ENCODE measurements at places on chromosomes 3 and 15. TPM values are rescaled to one million over a fixed set of nuclear protein-coding genes. Genes with fewer than 3 reads are reported as not detected.

Gene GLDN
- total RNA-seq = 5.3 TPM

DNA sequence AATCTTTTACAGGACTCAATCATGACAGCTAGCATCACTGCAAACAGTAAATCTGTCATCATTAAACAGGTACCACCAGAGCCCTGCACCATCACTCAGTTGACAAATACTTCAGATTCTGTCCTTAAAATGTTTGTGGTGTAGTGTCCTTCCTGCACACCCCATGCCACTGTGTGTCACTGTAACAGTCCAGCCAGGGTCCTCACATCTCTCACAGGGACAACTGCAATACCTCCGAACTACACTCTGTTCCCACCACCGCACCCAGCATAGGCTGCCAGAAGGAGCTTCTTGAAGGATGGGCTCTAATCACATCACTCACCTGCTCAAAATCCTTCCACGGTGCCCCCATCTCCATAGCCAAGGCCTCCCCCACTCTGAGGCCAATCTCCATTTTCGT, 90.2 kb upstream of the FGF12 start:
- H3K27ac ChIP-seq = no peak overlapping the region
- H3K4me1 ChIP-seq = no peaks in the 10 kb centered on the region
- H3K4me3 ChIP-seq = no peak overlapping the region

Gene KNL1
- total RNA-seq = 71.7 TPM

DNA sequence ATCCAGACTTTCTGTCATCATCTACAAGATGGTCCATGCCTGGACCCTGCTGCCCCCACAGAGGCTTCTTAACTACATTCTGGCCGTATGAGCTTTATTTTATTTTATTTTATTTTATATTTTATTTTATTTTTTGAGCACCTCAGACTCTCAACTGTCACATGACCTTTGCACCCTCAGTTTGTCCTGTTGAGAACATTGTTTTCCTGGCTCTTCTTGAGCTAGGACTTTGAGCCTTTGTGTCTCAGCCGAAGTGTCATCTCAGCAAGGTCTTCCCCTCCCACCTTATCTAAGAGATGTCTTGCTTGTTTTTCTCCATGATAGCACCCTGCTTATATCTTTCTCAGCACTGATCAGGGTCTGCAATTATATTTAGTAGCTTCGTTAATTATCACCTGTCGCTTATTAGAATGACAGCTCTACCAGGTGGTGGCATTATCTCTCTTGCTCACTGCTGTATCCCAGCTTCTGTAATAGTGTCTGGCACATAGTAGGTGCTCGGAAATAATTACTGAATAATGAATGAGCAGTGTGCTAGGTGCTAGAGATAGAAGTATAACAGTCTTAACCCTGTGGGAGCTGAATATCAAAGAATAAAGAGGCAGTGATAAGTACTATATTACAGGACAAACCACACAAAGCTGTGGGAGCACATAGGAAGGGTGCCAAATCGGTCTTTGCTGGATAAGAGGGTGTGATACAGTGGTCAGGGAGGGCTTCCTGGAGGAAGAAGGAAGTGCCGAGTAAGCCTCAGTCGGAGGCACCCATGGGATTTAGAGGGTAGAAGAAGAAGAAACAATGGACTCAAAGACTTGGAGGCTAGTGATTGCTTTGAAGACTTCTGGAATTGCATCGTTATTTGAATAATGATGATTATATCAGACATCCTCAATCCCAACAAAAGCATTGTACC, 136.2 kb downstream of the ITPR1 start:
- no peak overlapping the region for H3K4me3 ChIP-seq
- H3K4me1 ChIP-seq = no peaks in the 10 kb centered on the region
- H3K36me3 ChIP-seq = no peaks in the 10 kb centered on the region
- no peaks in the 10 kb centered on the region for H3K27me3 ChIP-seq
- H3K27ac ChIP-seq = no peak overlapping the region

- H3K4me1 ChIP-seq = peaks cover 6% of the 10 kb centered on the region
- no peaks in the 10 kb centered on the region for H3K27me3 ChIP-seq
- H3K36me3 ChIP-seq = no peaks in the 10 kb centered on the region
- no peak overlapping the region for H3K27ac ChIP-seq
- H3K4me3 ChIP-seq = no peak overlapping the region
- no peak for DNase-seq
These were observed 965.3 kb upstream of the CFAP20DC start for GRCh38 chr3:60015032-60015705.

GRCh38 chr3:197149528-197149927, 119.9 kb upstream of the MELTF start:
- peaks cover 3% of the 10 kb centered on the region for H3K4me1 ChIP-seq
- no peaks in the 10 kb centered on the region for H3K27me3 ChIP-seq
- DNase-seq = no peak
- H3K27ac ChIP-seq = no peak overlapping the region
- H3K36me3 ChIP-seq = no peaks in the 10 kb centered on the region

DNA sequence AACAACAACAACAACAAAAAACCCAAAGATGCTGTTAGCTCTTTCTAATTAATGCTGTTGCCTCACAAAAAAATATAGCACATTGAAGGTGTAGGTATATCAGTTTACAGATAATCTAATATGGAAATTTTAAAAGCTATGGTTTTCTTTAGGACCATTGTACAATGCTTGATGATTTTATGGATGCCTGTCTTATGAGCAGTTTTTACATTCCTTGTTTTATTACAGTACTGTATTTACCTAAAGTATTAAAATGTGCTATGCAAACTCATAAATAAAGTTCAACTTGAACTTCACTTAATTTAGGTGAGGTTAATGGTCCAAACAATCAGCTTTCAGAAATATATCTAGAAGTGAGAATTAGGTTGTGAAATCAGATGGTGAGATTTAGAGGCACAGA, 212.2 kb upstream of the GOLIM4 start:
- H3K36me3 ChIP-seq = no peaks in the 10 kb centered on the region
- no peak overlapping the region for H3K4me3 ChIP-seq
- DNase-seq = no peak
- H3K4me1 ChIP-seq = no peaks in the 10 kb centered on the region

DNA sequence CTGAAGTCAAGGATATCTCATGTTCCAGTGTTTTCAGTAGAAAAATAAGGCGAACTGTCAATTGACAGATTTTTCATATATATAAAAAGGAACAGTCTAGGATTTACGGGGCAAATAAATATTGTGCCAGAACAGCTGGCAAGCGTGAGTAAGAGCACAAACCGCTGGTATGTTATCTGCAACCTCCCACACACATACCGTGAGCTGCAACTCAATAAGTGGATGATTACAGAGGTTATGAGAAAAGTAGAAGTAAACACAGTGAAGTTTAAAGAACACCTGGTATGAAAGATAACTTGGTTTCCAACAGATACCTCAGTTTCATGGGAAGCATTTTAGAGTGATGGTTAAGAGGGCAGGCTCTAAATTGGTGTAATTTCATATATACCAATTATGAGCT, 733.4 kb downstream of the TUSC7 start:
- no peak for DNase-seq
- no peak overlapping the region for H3K27ac ChIP-seq
- H3K27me3 ChIP-seq = no peaks in the 10 kb centered on the region
- H3K4me3 ChIP-seq = no peak overlapping the region
- peaks cover 9% of the 10 kb centered on the region for H3K4me1 ChIP-seq

- no peak overlapping the region for H3K4me3 ChIP-seq
- H3K4me1 ChIP-seq = no peaks in the 10 kb centered on the region
- no peak overlapping the region for H3K27ac ChIP-seq
- H3K36me3 ChIP-seq = no peaks in the 10 kb centered on the region
These were observed 39.5 kb upstream of the DGKG start for GRCh38 chr3:186401556-186401955.

GRCh38 chr3:18195836-18196235, 229.3 kb downstream of the SATB1 start:
- H3K36me3 ChIP-seq = no peaks in the 10 kb centered on the region
- no peak overlapping the region for H3K27ac ChIP-seq
- H3K4me1 ChIP-seq = no peaks in the 10 kb centered on the region
- H3K4me3 ChIP-seq = no peak overlapping the region

- no peaks in the 10 kb centered on the region for H3K27me3 ChIP-seq
- no peak for DNase-seq
- peaks cover 24% of the 10 kb centered on the region for H3K4me1 ChIP-seq
- no peaks in the 10 kb centered on the region for H3K36me3 ChIP-seq
- no peak overlapping the region for H3K27ac ChIP-seq
- H3K4me3 ChIP-seq = no peak overlapping the region
These were observed 190.5 kb downstream of the TBC1D5 start for GRCh38 chr3:17551895-17552294.

Gene HAUS2
- total RNA-seq = 42.9 TPM

- peak; percentile 68 for DNase-seq
- no peaks in the 10 kb centered on the region for H3K36me3 ChIP-seq
- no peaks in the 10 kb centered on the region for H3K4me1 ChIP-seq
These were observed 57.6 kb upstream of the NR2E3 start for GRCh38 chr15:71752604-71753289.

Gene DUOX1
- total RNA-seq = 0.30 TPM

GRCh38 chr3:177440456-177441104, 243.3 kb upstream of the TBL1XR1 start:
- H3K27me3 ChIP-seq = no peaks in the 10 kb centered on the region
- H3K4me3 ChIP-seq = no peak overlapping the region
- H3K36me3 ChIP-seq = no peaks in the 10 kb centered on the region
- no peaks in the 10 kb centered on the region for H3K4me1 ChIP-seq
- no peak for DNase-seq
- H3K27ac ChIP-seq = no peak overlapping the region

DNA sequence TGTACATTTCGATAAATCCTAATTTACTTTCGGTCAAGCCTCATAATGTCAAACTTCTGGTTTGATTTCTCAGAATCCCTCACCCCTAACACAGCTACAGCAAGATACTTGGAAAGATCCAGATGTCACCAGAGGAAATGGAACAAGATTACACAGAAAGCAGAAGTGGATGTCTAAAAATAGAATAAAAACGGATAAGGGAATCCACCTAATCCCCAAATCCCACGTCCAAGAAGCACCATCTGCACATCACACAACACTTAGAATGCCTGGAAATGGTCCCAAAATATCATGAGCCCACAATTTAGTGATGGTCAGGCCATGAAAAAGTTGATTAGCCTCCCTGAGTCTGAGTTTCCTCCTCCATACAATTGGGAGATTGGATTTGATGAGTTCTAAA, 61.7 kb downstream of the AGTR1 start:
- no peak overlapping the region for H3K4me3 ChIP-seq
- no peaks in the 10 kb centered on the region for H3K27me3 ChIP-seq
- DNase-seq = no peak
- H3K36me3 ChIP-seq = no peaks in the 10 kb centered on the region
- H3K27ac ChIP-seq = no peak overlapping the region
- H3K4me1 ChIP-seq = peaks cover 23% of the 10 kb centered on the region

DNA sequence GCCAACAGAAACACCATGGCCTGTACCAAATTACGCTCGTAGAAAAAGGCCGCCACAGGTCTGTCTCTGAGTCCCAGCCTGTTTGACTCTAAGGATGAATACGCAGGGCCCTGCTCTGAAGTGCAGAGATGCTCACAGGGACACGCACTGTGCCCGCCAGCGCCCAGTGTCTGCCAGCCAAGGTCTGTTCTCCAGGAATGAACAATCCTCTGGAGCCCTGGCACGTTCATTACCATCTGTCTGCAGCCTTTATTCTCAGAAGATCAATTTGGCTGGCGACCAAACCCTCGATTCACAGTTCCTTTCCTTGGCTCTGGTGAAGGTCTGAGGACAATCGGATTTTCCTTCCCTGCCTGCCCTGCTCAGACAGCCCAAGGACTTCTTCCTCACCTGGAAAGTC, 66.3 kb downstream of the NIPA2 start:
- no peak for DNase-seq
- H3K27me3 ChIP-seq = no peaks in the 10 kb centered on the region
- H3K27ac ChIP-seq = no peak overlapping the region
- peaks cover 6% of the 10 kb centered on the region for H3K36me3 ChIP-seq

DNA sequence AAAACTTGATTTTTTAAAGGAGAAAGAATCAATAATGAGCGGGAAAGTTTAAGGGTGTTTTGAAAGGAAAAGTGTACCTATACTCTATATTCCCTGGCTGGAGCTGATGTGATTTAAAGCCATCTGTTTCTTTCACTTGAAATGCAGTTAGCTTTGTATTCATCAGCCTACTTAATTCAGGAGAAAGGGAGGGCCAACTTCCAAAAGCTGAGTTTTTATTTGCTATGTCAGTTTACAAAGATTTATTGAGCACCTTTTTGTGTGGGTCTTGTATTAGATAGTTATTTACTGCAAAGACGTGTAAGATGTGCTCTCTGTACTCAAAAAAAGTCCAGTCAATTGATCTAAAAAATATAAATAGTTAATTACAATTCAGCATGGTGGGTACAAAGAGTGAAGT, 176.2 kb upstream of the GOLIM4 start:
- H3K27ac ChIP-seq = peak overlapping the region; percentile 42
- no peaks in the 10 kb centered on the region for H3K27me3 ChIP-seq
- H3K4me1 ChIP-seq = peaks cover 30% of the 10 kb centered on the region
- no peaks in the 10 kb centered on the region for H3K36me3 ChIP-seq
- no peak for DNase-seq
- H3K4me3 ChIP-seq = no peak overlapping the region

- DNase-seq = peak; percentile 71
- H3K4me3 ChIP-seq = peak overlapping the region; percentile 56
- no peaks in the 10 kb centered on the region for H3K36me3 ChIP-seq
- peaks cover 24% of the 10 kb centered on the region for H3K4me1 ChIP-seq
These were observed 22.2 kb downstream of the EPHB3 start for GRCh38 chr3:184583578-184584451.

Gene SELENOT
- 133 TPM for total RNA-seq

Gene CHRNA5
- total RNA-seq = 46.9 TPM

Gene CFAP44
- total RNA-seq = 3.1 TPM

DNA sequence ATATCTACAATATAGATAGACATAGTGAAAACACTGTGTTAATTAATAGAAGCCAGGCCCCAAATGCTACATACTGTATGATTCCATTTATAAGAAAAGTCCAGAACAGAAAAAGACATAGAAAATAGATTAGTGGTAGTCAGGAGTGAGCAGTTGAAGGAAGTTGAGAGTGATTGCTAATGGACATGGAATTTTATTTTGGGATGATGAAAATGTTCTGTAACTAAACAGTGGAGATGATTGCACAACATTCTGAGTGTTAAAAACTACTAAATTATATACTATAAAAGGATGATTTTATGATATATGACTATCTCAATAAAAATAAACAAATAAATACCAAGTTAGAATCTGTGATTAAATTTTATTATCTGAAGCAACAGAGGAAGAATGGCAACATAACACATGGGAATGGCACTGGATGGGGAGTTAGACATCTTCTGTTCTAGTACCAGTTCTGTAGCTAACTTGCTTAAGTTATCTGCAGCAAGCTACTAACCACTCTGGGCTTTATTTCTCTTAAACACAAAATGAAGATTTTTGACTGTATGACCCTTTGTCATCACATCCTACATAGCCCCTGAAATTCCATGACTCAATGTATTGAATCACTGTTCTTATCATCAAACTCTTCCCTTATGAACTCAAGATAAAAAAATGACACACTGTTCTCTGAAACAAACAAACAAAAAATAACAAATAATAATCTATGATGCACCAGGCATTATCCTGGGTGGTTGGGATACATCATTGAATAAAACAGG, 612.7 kb downstream of the TBL1XR1 start:
- H3K36me3 ChIP-seq = no peaks in the 10 kb centered on the region
- DNase-seq = no peak
- no peaks in the 10 kb centered on the region for H3K4me1 ChIP-seq
